Type B pancreatic cell (in vitro differentiated cells): ENCODE measurements at places on chromosomes 11 and 22. TPM values are rescaled to one million over a fixed set of nuclear protein-coding genes. Genes with fewer than 3 reads are reported as not detected.

DNA sequence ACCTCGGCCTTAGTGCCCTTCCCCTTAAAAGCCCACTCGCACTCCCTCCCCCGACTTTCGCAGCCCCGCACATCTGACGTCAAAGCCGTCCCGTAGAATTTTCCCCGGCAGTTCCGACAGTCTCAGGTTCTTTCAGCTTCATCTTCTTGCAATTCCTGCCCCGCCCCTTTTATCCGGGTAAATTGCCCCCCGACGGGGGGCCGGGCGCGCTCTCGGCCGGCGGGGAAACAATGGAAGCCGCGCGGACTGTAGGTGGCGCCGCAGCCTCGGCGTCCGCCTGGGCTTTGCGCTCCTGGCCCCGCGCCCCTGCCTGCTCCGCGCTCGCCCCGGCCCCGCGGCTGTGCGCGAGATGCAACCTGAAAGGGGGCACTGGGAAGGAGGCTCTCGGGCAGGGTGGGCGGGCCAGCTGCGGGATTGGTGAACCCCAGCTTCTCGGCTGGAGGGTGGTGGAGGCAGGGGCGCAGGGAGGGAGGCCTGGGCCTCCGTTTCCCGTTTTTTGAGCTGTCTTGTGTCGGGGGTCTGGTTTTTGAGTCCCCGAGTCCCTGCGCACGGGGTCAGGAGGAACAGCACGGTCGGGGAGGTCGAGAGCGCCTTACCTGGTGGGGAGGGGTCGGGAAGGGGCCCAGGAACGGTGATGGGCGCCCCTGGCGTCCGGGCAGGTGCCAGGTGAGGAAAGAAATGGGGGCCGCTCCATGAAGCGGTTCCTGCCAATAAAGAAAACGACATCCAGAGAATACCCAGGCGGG is 859 bp upstream of the FGF19 start:
- no peak overlapping the region for H3K27ac ChIP-seq
- peak; percentile 84 for DNase-seq
- H3K27me3 ChIP-seq: peaks cover 59% of the 10 kb centered on the region
- H3K4me3 ChIP-seq: peak overlapping the region; percentile 81

DNA sequence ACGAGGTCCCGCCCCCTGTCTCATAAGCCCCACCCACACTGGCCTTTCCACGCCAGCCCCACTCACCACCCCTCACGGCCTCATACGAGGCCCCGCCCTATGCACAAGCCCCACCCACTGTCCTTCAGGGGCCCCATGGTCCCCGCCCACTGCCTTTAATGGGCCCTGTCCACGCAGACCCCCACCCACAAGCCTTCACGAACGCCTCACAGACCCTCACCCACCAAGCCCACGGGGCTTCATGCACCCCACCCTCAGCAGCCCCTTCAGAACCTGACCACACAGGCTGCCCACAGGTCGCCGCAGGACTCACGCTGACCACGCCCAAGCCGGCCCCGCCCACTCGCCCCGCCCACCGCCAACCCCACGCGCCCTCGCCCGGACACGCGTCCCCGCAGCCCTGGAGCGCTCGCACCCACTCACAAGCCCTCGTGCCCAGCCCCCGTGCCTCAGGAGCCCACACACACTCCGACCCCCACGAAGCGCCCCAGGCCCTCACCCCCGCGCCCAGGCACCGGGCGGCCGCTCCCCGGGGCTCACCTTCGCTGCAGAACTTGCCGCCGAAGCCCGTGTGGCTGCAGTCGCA is 10.5 kb downstream of the NRXN2 start:
- H3K4me3 ChIP-seq: peak overlapping the region; percentile 17
- H3K27ac ChIP-seq: no peak overlapping the region
- H3K36me3 ChIP-seq: no peaks in the 10 kb centered on the region

DNA sequence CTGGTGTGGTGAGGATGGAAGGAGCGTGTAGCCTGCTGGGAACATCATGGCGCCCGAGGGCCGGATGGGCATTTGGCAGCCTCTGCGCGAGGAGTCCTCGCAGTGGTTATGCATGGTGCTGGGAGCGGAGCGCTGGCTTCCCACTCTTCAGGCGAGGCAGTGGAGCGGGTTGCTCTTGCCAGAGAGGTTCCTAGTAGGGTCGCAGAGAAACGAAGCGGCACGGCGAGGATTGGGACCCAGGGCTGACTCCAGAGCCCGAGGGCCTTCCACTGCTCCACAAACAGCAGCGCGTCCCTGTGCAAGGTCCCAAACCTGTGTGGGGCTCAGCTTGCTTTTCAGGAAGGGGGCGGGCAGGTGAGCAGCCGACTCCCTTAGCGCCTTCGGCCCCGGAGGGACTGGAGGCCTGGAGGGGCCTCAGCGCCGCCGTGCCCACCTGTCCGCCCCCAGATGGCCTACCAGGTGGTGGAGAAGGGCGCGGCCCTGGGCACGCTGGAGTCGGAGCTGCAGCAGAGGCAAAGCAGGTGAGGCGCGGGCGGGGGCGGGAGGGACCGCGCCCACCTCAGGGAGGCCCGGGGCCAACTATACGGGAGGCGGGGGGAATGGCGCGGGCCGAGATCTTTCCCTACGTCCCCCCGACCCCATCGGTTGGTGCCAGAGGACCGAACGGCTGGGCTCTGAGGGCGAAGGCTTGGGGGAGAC is 7.2 kb downstream of the ATG16L2 start:
- no peak for DNase-seq
- no peaks in the 10 kb centered on the region for H3K27me3 ChIP-seq
- H3K4me3 ChIP-seq: peak overlapping the region; percentile 77
- H3K4me1 ChIP-seq: peaks cover 4% of the 10 kb centered on the region
- H3K36me3 ChIP-seq: peaks cover 5% of the 10 kb centered on the region

DNA sequence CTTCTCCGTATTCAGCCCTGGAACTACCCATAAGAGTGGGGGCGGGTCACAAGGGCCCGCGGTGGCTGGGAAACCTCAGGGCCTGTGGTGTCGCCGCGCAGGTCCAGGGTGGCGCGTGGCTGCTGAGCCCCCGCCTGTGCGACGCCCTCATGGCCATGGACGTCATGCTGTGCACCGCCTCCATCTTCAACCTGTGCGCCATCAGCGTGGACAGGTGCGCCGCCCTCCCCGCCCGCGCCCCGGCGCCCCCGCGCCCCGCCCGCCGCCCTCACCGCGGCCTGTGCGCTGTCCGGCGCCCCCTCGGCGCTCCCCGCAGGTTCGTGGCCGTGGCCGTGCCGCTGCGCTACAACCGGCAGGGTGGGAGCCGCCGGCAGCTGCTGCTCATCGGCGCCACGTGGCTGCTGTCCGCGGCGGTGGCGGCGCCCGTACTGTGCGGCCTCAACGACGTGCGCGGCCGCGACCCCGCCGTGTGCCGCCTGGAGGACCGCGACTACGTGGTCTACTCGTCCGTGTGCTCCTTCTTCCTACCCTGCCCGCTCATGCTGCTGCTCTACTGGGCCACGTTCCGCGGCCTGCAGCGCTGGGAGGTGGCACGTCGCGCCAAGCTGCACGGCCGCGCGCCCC is 2.4 kb downstream of the DRD4 start:
- no peak overlapping the region for H3K4me3 ChIP-seq
- DNase-seq: no peak
- peaks cover 51% of the 10 kb centered on the region for H3K27me3 ChIP-seq

DNA sequence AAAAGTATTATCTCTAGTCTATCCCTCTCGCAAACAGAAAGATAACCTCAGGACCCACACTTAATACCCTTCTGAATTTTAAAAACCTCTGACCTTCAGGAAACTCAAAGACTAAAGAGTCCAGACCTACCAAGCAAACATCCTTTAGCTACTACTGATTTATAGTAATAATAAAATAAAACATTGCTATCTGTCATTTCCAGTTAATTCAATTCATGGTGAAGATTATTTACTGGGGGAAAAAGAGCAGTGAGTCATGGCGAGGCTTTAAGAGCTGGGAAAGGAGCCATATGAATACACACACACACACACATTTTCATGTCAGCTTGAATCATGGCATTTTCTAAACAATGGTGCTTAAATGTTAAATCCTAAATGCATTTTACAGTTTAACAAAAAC is 87.1 kb downstream of the FAM76B start:
- peaks cover 11% of the 10 kb centered on the region for H3K4me1 ChIP-seq
- H3K36me3 ChIP-seq: no peaks in the 10 kb centered on the region
- no peak overlapping the region for H3K27ac ChIP-seq
- H3K27me3 ChIP-seq: no peaks in the 10 kb centered on the region

DNA sequence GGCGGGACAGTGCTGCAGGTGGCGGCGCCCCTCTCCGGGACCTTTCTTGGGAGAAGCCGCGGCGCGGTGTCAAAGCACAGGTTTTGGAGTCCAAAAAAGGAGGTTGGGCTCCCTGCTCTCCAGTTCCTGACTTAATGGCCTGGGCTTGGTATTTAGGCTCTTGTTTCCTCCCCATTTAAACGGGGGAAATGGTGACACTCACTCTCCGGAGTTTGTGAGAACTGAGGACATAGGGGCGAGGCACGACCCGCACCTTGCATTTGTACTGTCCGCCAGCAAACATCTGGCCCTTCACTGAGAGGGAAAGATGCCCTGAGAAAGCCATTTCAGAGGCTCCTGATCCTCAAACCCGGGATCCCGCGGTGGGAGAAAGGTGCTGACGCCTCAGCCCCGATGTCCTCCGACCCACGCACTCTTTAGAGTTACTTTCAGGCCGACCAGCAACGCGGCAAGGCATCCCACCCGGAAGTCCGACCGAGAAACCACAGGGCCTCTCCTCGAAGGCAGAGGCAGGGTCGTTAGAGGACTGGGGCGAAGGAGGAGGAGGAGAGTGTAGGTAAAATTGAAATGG is 2.9 kb upstream of the WDR74 start:
- H3K4me3 ChIP-seq: no peak overlapping the region
- peaks cover 21% of the 10 kb centered on the region for H3K4me1 ChIP-seq
- peaks cover 4% of the 10 kb centered on the region for H3K36me3 ChIP-seq
- DNase-seq: no peak

DNA sequence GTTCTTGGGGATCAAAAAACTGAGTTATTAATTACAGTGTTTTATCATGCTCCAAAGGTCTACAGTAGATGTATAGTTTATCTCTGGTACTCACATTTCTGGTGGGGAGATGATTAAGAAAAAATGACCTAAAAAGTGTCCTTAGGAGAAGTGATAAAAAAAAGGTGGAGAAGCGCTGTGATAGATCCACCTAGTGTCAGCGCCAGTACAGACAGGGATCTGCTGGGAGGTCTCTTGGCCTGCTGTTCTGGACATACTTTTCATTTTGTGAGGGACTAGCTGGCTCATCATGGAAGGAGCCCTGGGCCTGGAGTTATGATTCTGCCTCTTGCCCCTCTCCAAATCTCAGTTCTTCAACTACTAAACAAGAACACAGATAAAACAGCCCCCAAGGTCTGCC is 2.9 kb downstream of the ELF5 start:
- no peak for DNase-seq
- no peaks in the 10 kb centered on the region for H3K36me3 ChIP-seq
- no peaks in the 10 kb centered on the region for H3K27me3 ChIP-seq

GRCh38 chr11:121550247-121551030 is 97.7 kb upstream of the SORL1-AS1 start:
- H3K4me1 ChIP-seq: peaks cover 24% of the 10 kb centered on the region
- H3K27ac ChIP-seq: no peak overlapping the region
- peaks cover 25% of the 10 kb centered on the region for H3K36me3 ChIP-seq
- no peak overlapping the region for H3K4me3 ChIP-seq
- no peaks in the 10 kb centered on the region for H3K27me3 ChIP-seq

GRCh38 chr11:42410251-42410955 is 901.4 kb upstream of the API5 start:
- H3K27ac ChIP-seq: no peak overlapping the region
- H3K4me3 ChIP-seq: no peak overlapping the region
- no peak for DNase-seq
- H3K27me3 ChIP-seq: no peaks in the 10 kb centered on the region
- no peaks in the 10 kb centered on the region for H3K36me3 ChIP-seq
- peaks cover 9% of the 10 kb centered on the region for H3K4me1 ChIP-seq

- H3K4me1 ChIP-seq: peaks cover 26% of the 10 kb centered on the region
- peaks cover 9% of the 10 kb centered on the region for H3K36me3 ChIP-seq
- no peaks in the 10 kb centered on the region for H3K27me3 ChIP-seq
- peak overlapping the region; percentile 90 for H3K4me3 ChIP-seq
- peak; percentile 73 for DNase-seq
Observed at GRCh38 chr22:19430890-19431541, 517 bp downstream of the HIRA start.

DNA sequence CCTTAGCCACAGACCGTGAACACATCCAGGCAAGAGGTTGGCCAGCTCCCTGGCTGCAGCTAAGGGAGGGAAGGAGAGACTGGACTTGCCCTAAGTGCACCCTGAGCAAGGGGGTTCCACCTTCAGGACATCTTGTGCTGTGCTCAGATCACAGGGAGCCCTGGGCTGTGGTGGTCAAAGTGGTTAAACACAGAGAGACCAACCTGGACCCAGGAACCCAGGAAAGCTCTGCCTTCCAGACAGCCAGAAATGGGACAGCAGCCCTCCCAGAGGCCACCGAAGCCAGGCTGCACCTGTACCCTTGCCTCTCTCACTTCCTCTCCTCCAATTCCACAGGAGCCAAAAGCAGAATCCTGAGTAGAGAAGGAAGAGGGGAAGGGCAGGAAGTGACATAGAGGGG is 105.2 kb upstream of the TMEM45B start:
- H3K36me3 ChIP-seq: no peaks in the 10 kb centered on the region
- peak; percentile 40 for DNase-seq
- H3K27ac ChIP-seq: no peak overlapping the region
- no peaks in the 10 kb centered on the region for H3K4me1 ChIP-seq
- no peak overlapping the region for H3K4me3 ChIP-seq

DNA sequence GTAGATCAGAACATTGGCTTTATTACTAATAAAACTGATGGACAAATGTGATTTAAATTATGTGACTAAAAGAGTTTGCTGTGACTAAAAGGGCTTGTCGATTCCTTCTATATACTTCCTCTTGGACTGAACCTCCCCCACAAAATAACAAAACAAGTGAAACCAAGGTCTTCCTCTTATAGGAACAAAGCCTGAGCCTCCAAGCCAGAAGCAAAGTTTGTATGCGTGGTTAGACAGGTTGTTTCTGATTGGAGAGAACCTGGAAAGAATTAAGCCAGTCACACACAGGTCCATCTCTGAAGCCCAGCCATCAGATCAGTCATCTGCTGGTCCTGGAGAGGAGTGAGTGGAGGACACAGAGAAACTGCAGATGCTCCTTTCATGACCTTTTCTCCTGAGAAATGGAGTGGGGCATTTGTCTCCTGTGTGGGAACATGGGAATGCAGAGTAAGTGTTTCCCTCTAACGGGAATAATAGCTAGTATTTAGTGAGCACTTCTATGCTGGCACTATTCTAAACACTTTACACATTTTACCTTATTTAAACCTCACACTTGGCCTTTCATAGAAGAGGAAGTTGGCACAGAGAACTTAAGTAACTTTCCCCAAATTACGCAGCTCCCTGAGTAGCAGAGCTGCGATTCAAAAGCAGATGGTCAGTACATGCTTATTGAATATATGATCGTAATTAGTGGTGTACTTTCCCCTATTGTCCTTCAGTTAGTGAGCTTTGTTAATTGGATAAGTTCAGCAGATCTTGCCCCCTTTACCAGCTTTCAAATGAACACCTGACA is 77.1 kb downstream of the UVRAG start:
- no peak overlapping the region for H3K4me3 ChIP-seq
- peaks cover 5% of the 10 kb centered on the region for H3K4me1 ChIP-seq
- H3K27ac ChIP-seq: no peak overlapping the region
- H3K36me3 ChIP-seq: peaks cover 12% of the 10 kb centered on the region
- H3K27me3 ChIP-seq: no peaks in the 10 kb centered on the region

Gene NCAM1
- total RNA-seq: 21.7 and 106 TPM in 2 replicates

Gene APOA4
- 21.7 and 88.5 TPM in 2 replicates for total RNA-seq

Gene CTSW
- not detected in 2 replicates for total RNA-seq

Gene LMO2
- total RNA-seq: 12.7 and 13.0 TPM in 2 replicates

Gene GAL
- total RNA-seq: 3.4 and 6.2 TPM in 2 replicates
